Tibial nerve (tissue), 4 donors: ENCODE measurements at places on chromosomes 12 and 14. TPM values are rescaled to one million over a fixed set of nuclear protein-coding genes. Genes with fewer than 3 reads are reported as not detected.

RNU4-1 gene
- under 0.01 TPM for total RNA-seq

DNA sequence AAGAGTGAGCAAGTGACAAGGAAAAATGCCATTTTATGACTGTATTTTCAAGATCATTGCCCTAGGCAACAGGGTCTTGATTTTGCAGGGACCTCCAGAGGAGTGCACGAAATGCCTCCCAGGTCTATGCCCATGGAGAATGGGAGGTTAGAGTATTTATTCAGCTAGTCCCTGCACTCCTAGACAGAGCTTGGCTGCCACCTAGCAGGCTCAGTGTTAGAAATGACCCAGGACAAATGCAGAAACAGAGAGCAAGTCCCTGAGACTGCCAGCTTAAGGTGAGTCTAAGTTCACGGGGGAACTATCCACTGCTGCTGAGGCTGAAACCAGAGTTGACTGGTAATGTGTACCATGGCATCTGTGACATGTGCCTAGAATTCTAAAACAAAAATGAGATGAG, 506.4 kb downstream of the MED13L start:
- DNase-seq: no peak

DNA sequence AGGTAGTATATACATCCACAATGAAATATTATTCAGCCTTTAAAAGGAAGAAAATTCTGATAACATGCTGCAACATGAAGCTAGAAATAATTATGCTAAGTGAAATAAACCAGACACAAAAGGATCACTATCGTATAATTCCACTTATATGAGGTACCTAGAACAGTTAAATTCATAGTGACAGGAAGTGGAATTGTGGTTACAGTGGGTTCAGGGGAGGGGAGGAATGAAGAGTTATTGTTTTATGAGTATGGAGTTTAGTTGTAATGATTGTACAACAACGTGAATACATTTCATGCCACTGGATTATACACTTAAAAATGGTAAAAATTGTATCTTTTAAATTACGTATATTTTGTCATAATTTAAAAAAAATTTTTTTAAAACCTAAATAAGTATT, 21.0 kb downstream of the EEA1 start:
- DNase-seq: no peak

GRCh38 chr12:19190292-19191031, 60.9 kb downstream of the PLEKHA5 start:
- DNase-seq: no peak
